ENCODE measurements at places on chromosomes 2 and 18.

GRCh38 chr2:205706769-205707381 lies 24.6 kb downstream of the NRP2 start:
- no peak for DNase-seq

GRCh38 chr18:59426855-59427254 lies 67.8 kb upstream of the LMAN1 start:
- no peak for DNase-seq

DNA sequence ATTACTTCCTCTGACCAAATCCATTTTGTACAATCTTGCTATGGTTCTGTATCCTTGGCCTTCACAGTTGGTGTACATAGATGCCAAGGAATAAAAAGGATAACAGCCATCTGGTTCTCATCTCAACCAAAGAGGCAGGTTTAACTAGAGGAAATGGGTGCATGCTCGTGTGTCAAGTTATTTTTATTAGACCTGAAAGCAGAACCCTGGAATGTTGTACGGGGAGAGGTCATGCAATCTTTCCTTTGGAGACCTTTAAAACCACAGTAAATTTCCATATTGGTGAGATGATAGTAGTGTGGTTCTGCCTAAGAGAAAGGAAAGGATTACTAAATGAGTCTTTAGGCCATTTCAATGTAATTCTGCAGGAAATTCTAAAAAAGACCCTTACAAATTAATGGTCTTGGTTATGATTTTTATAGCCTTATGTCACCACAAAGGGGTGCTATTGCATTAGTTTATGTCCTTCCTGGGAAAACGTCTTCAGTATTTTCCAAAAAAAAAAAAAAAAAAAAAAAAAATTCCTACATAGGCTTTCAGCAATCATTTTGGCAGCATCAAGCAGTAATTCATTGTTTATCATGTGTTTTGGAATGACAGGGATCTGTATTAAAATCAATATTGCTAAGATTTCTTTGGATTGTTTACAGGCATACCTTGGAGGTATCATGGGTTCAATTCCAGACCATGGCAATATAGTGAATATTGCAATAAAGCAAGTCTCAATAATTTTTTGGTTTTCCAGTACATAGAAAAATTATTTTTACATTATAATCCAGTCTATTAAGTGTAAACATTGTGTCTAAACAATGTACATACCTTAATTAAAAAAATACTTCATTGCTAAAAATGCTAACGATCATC lies 270.8 kb downstream of the NYAP2 start:
- peak; percentile 78 for DNase-seq

- DNase-seq = peak; percentile 99
These were observed at the start of gene ZNF638 for GRCh38 chr2:71331581-71332434. TSS of gene ZNF638 (plus strand) at chr2:71331782. CDS start at chr2:71348955, 17,173 bp downstream.

DNA sequence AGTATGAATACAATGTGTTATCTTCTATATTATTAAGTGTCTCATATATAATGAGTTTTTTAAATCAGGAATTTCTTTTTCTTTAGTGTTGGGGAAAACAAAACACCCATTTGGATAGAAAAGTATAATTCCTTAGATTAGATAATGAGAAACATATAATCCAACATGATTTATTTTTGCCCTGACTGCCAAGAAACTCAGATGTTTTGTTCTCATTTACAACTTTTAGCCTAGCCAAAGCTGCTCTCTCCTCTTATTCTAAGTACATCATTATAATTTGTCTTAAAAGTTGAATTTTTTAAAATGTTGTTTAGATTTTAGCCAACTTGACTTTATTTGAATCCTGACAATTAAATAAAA lies 68.6 kb downstream of the SLC40A1 start:
- no peak for DNase-seq

DNA sequence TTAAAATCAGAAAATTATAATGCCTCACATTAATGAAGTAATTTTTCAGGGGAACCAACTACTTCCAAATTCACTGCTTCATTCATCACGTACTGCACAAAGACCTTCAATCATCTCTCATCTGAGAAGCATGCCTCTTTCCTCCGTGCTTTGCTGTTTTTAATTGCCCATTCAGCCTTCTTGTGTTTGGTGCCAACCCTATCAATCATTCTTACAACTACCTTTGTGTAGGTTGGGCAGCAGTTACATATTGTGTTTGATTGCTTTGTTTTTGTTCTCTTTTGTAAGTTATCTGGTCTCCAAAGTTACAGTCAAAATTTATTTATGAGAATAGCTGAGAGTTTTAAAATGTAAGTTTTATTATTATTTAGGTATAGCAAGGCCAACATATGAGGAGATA lies 549.0 kb upstream of the SLC8A1 start:
- no peak for DNase-seq

DNA sequence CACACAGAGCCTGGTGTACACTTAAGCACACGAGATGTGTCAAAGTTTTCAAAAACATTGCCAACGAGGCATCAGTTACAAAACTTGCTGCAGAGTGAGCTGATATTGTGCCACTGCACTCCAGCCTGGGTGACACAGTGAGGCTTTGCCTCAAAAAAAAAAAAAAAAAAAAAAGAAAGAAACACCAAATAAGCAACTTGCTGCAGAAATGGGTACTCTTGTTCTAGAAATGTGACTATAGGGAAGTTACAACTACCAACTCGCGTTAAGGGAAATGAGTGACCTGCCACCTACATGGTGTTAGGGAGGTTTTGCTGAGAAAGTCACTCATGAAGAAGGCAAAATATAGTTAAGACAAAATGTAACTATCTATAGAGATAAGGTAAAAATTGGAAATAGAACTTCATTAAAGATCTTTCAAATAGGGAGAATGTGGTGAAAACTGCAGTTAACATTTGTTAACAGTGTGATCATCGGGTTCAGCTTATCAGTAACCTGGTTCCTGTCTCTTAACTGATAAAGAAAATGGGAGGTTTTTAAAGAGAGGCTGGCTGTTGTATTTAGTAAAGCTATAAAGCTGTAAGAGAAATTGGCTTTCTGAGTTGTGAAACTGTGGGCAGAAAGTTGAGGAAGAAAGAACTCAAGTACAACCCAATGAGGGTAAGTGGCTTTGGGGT lies at the start of gene IL1RL1:
IL1RL1 (plus strand) TSS at position 600 of the 677 bp plus-strand sequence. CDS start 26,702 bp downstream, outside the sequence.
- no peak for DNase-seq

DNA sequence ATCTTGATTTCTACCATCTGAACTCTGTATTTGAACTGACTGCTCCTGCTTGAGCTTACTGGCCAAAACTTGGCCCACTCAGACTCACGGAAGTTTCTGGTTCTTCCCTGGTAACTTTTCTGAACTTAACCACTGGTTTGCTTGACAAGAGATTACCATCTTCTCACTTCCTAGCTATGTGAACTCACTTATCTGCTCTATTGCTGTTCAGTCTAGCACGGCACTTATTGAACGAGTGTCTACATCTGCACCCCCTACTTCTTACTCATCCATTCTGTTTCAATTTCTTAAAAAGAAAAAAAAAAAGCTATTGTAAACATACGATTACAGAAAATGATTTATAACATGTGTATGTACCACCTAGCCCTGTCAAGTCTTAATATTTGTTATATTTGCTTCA lies 9.0 kb downstream of the CKAP2L start:
- no peak for DNase-seq

DNA sequence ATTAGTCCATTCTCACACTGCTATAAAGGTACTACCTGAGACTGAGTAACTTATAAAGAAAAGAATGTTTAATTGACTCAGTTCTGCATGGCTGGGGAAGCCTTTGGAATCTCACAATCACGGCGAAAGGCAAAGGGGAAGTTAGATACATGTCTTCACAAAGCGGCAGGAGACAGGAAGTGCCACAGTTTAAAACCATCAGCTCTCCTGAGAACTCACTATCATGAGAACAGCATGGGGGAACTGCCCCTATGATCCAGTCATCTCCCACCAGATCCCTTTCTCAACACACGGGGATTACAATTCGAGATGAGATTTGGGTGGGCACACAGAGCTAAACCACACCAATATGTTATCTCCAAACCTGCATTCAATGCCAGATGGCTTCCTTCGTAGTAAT lies 716.1 kb downstream of the DCC start:
- DNase-seq = no peak

- no peak for DNase-seq
These were observed 174.9 kb downstream of the RAB3GAP1 start for GRCh38 chr2:135226961-135227360.

- no peak for DNase-seq
These were observed 65.0 kb downstream of the ATP8B1 start for GRCh38 chr18:57738078-57738477.

DNA sequence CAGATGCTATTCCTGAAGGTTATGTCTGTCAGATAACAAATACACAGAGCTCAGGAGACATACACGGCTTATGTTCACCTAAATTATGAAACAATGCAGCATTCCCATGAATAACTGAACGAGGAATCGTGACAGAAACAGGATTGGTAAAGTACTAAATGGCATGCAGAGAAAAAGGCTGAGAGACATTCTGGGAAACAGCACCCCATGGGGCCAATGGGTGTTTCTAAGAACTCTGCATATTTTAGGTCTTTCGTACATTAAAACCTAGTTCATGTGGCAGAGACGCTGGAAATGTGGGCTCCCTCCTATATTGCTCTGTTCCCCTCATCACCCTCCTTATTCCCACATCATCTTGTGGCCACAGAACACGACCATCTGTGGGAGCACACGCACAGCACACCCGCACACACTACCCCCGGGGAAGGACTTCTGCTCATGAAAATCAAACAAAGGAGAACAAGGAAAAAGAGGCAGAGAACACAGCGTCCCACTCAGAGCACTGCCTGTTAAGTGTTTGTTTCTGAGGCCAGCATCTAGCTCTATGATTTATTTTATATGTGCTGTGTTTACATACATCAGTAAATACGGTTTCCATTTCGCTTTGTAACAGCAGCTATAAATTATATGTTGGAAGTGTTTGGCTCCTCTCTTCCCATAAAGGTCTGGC lies 143.6 kb downstream of the AFF3 start:
- DNase-seq = peak; percentile 38

- DNase-seq = peak; percentile 61
These were observed 133.8 kb downstream of the MEMO1 start for GRCh38 chr2:31877008-31877407.

DNA sequence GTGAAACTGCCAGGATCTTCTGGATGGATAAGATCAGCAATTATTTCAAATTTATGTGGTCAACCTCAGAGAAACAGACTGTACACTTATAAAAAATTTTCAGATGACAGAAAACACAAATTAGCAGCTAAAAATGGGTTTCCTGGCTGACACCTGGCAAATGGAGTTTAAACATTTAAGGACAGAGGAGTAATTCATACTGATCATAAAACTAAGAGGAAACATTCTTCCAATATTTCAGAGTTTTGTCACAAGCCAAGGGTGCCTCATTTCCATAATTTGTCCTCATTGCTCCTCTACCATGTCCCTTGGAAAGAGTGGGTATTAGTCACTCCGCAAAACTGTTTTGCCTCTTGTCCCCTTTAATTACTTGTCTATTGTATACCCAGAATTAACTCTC lies 70.2 kb downstream of the TMEFF2 start:
- DNase-seq = no peak

DNA sequence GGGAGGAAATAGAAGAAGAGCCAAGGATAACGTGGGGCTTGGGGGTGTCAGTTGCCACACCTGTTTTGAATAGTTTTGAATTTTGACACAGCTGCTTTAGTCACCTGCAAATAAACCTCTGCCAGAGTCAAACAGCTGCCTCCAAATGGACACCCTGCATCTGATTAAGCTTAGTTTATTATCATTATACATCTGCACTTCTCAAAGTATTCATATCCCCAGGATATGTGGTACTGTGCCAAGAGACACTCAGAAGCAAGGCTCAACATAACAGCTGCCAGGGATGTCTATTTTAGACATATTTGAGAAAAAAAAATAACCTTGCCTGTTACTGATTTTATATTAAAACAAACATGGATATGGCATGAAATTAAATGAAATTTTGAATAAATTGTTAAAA lies 122.5 kb upstream of the WDR75 start:
- DNase-seq = peak; percentile 55

DNA sequence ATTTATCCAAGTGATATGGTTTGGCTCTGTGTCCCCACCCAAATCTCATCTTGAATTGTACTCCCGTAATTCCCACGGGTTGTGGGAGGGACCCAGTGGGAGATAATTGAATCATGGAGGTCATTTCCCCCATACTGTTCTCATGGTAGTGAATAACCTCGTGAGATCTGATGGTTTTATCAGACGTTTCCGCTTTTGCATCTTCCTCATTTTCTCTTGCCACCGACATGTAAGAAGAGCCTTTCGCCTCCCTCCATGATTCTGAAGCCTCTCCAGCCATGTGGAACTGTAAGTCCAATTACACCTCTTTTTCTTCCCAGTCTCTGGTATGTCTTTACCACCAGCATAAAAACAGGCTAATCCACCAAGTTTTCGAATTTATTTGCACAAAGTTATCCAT lies 20.3 kb upstream of the CHST10 start:
- no peak for DNase-seq

DNA sequence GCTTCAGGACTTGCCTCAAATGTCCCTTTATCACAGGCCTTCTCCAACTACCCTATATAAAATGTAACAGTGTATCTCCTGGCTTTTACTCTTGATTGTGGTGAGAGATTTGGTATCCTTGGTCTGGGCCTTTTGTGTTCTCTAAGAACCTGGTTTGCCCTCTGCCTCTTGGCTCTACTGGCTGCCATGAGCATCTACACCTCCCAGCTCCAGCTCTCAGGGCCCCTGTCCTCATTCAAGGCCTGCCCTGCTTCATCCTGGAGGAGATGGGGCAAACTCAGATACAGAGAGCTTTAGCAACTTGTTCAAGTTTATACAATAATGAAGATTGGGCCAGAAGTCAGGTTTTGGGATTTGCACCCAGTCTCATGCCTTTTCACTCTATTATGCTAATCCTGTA lies 45.0 kb downstream of the QPCT start:
- DNase-seq = no peak

- DNase-seq = no peak
These were observed 8.7 kb upstream of the MTERF4 start for GRCh38 chr2:241110607-241111439.

- no peak for DNase-seq
These were observed 473.4 kb upstream of the UBE2E3 start for GRCh38 chr2:180507028-180507427.

DNA sequence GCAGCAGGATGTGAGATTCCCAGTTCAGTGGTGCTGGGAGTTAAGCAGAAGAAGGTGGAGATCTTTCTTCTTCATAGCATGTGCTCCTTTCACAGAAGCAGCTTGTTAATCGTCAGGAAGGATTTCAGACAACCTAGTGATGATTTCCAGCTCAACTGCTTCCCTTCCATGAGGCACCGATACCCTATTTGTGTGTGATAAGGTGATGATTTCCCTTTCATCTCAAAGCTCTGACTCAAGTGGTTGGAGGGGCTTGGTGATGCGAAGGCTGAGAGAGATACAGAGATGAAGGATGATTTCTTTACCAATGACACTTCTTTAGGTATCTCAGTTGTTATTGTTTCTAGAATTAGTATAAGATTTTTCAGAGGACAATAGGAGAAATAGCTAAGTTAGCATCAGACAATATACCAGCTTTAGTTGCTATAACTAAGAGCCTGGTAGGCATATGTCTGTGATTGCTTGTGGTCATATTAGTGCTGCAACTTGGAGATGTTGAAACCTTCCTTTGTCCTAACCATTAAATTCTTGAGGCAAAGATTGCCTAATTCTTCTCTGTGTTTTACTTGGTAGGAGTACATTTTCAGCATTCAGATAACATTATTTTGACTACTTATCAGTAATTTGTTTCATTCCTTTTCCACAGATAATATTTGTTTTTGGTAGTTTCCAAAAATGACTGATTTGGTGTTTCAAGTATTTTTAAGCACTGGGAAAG lies 111.3 kb downstream of the PLCL1 start:
- no peak for DNase-seq

All from eye (tissue), 1 donor.